ENCODE measurements at places on chromosomes 2 and 18. TPM values are rescaled to one million over a fixed set of nuclear protein-coding genes. Genes with fewer than 3 reads are reported as not detected.

The TANK gene
- 63.4 TPM for total RNA-seq

The MRPL53 gene
- total RNA-seq, result 15.0 TPM

The KCNJ3 gene
- total RNA-seq, result 15.9 TPM

The CFAP65 gene
- 2.3 TPM for total RNA-seq

The C2orf76 gene
- 14.5 TPM for total RNA-seq

The PCARE gene
- total RNA-seq, result 0.23 TPM

The C1QL2 gene
- 2.3 TPM for total RNA-seq

The HOXD12 gene
- total RNA-seq, result not detected

The DRC1 gene
- 15.0 TPM for total RNA-seq

The PIGN gene
- 39.4 TPM for total RNA-seq

The SIX2 gene
- not detected for total RNA-seq

The TUBA3E gene
- total RNA-seq, result not detected

The CYP27C1 gene
- 0.69 TPM for total RNA-seq

The VWA3B gene
- total RNA-seq, result 2.8 TPM

The GKN2 gene
- total RNA-seq, result not detected

The METAP1D gene
- total RNA-seq, result 8.8 TPM

The AKAIN1 gene
- total RNA-seq, result not detected

The GALNT13 gene
- total RNA-seq, result 37.8 TPM

The IHH gene
- total RNA-seq, result 0.69 TPM

The SMIM21 gene
- total RNA-seq, result not detected

The SCYGR7 gene
- total RNA-seq, result not detected

The CYRIA gene
- 79.6 TPM for total RNA-seq

The SCG2 gene
- total RNA-seq, result 179 TPM

The LIMS4 gene
- total RNA-seq, result not detected

The SCN3A gene
- total RNA-seq, result 197 TPM

Measured in diencephalon (tissue), 1 donor.